CD4-positive, alpha-beta T cell (primary cell): ENCODE measurements at places on chromosomes 5 and 9. TPM values are rescaled to one million over a fixed set of nuclear protein-coding genes. Genes with fewer than 3 reads are reported as not detected.
A peak's percentile ranks its signal among the peaks of the same experiment; 100 is the strongest.

DNA sequence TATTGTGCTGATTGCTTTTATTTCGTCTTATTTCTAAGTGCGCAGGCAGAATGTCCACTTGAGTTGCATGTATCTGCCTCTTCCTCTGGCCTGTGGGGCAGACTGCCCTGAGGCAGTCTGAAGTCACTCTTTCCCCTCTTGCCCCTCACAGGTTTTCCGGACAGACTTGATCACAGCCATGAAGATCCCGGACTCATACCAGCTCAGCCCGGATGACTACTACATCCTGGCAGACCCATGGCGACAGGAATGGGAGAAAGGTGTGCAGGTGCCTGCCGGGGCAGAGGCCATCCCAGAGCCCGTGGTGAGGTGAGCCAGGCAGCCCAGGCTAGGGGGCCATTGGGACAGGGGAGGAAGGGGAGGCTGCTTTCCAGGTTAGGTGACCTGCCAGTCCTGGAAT lies 26.4 kb downstream of the JADE2 start:
- no peak for DNase-seq
- H3K36me3 ChIP-seq: peaks cover 90% of the 10 kb centered on the region
- H3K27me3 ChIP-seq: no peaks in the 10 kb centered on the region
- no peak overlapping the region for H3K4me3 ChIP-seq
- peaks cover 70% of the 10 kb centered on the region for H3K4me1 ChIP-seq

GRCh38 chr5:95162231-95162992 lies 122.5 kb downstream of the MCTP1 start:
- no peak for DNase-seq
- no peaks in the 10 kb centered on the region for H3K27me3 ChIP-seq
- no peaks in the 10 kb centered on the region for H3K36me3 ChIP-seq
- no peaks in the 10 kb centered on the region for H3K4me1 ChIP-seq
- H3K27ac ChIP-seq: no peak overlapping the region

GRCh38 chr5:149264439-149265067 lies 7.1 kb upstream of the AFAP1L1 start:
- no peaks in the 10 kb centered on the region for H3K36me3 ChIP-seq
- no peak overlapping the region for H3K4me3 ChIP-seq
- DNase-seq: peak; percentile 54

- H3K27me3 ChIP-seq: no peaks in the 10 kb centered on the region
- peaks cover 3% of the 10 kb centered on the region for H3K4me1 ChIP-seq
- DNase-seq: no peak
- H3K27ac ChIP-seq: no peak overlapping the region
- H3K4me3 ChIP-seq: no peak overlapping the region
Observed at GRCh38 chr5:42875211-42875610, 63.5 kb upstream of the SELENOP start.

- no peaks in the 10 kb centered on the region for H3K36me3 ChIP-seq
- no peak overlapping the region for H3K27ac ChIP-seq
- H3K4me1 ChIP-seq: no peaks in the 10 kb centered on the region
- DNase-seq: no peak
Observed at GRCh38 chr5:78819166-78819565, 165.9 kb downstream of the ARSB start.

DNA sequence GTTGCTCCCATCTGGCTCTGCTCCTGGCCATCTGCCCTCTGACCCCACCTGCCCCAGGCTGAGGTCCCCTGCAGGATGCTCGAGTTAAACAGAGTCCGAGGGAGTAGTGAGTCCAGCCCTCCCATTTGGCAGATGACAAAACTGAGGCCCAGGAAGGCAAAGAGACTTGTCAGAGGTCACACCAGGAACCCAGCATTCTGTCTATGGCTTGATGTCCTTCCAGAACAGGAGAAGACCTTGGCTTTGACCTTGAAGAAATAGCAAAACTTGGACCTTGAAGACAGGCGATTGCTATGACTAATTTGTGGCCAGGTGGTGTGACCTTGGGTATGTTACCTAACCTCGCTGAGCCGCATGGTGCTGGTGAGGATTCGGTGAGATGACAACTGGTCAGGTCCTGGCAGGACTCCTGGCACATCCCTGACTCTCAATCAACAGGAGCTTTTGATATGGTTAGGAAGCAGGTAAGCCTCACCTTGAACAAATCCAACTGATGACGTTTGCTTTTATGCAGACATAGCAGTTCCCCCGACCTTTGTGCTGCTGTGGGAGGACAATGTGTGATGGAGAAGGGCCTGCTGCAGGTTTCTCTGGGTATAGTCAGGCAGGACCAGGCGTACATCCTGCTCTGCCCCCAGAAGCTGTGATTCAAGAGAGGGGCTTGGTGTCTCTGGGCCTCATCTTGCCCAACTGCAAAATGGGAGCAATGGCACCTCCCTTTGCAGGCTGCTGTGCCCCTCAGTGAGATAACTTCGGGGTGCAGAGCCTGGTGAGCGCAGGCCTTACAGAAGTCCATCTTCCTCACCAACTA lies 198.7 kb downstream of the C9orf50 start:
- DNase-seq: no peak
- H3K36me3 ChIP-seq: no peaks in the 10 kb centered on the region
- H3K4me3 ChIP-seq: no peak overlapping the region
- no peaks in the 10 kb centered on the region for H3K27me3 ChIP-seq
- no peak overlapping the region for H3K27ac ChIP-seq
- peaks cover 20% of the 10 kb centered on the region for H3K4me1 ChIP-seq

GRCh38 chr9:87157366-87158031 lies 210.2 kb upstream of the GAS1 start:
- DNase-seq: no peak
- H3K27ac ChIP-seq: no peak overlapping the region
- H3K4me1 ChIP-seq: no peaks in the 10 kb centered on the region
- H3K4me3 ChIP-seq: no peak overlapping the region
- no peaks in the 10 kb centered on the region for H3K27me3 ChIP-seq

DNA sequence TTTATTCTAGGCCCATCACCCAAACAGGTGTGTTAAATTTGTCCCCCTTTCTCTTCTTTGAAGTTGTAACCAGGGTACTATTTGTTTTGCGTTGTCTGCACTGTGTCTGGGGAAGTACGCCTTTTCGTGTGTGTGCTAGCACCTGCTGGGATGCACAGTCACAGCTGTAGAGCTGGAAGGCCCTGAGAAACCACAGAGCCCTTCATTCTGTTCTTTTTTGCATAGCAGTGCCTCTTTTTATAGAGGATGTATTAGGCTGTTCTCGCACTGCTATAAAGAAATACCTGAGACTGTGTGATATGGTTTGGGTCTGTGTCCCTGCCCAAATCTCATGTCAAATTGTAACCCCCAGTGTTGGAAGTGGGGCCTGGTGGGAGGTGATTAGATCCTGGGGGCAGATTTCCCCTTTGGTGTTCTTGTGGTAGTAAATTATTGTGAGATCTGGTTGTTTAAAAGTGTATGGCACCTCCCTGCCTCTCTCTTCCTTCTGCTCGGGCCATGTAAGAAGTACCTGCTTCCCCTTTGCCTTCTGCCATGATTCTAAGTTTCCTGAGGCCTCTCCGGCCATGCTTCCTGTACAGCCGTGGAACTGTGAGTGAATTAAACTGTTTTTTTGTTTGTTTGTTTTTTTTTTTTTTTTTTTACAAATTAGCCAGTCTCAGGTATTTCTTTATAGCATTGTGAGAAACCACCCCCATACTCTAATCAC lies 14.0 kb downstream of the SEC61B start:
- DNase-seq: no peak

DNA sequence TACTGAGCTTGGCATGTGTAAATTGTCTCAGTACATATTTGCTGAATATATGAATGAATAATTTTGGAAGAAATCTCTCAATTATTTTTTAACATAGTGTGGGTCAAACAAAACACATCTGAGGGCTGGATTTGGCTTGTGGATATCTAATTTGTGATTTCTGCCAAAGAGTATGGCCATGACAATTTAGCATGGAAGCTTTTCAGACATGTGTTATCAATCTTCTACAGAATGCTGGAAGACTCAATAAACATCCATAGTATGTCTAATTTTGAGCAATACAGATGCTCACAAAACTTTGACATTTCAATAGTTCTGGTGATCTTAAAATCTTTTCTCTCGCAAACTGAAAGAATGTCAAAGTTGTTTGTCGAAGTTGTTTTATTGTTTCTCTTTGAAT lies 214.1 kb upstream of the ANKH start:
- H3K36me3 ChIP-seq: no peaks in the 10 kb centered on the region
- H3K27me3 ChIP-seq: no peaks in the 10 kb centered on the region
- no peak for DNase-seq
- no peaks in the 10 kb centered on the region for H3K4me1 ChIP-seq
- H3K27ac ChIP-seq: no peak overlapping the region

DNA sequence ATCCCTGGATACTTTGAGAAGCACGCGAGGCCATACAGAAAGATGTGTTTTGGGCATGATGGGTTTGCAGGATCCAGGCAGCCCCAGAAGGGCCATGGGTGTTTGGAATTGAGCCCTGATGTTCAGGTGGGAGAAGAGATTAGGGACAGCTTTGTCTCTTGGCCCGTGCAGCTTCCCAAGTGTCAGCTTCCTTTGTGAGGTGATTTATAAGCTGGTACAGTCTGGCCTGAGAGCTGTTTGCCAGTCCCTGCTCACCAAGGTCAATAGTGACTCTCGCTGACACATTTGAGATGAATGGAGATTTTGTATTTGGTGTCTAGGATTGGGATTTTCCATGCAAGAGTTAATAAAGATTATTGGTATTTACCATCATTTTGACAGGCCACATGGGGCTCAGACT lies 165.9 kb downstream of the ICE1 start:
- no peak overlapping the region for H3K4me3 ChIP-seq
- no peak for DNase-seq
- no peaks in the 10 kb centered on the region for H3K4me1 ChIP-seq
- no peaks in the 10 kb centered on the region for H3K36me3 ChIP-seq

The AMBP gene
- not detected for total RNA-seq

The CDH18 gene
- not detected for total RNA-seq

The ADAMTS16 gene
- not detected for total RNA-seq
